ENCODE measurements at places on chromosomes 5 and 9.
A peak's percentile ranks its signal among the peaks of the same experiment; 100 is the strongest.

DNA sequence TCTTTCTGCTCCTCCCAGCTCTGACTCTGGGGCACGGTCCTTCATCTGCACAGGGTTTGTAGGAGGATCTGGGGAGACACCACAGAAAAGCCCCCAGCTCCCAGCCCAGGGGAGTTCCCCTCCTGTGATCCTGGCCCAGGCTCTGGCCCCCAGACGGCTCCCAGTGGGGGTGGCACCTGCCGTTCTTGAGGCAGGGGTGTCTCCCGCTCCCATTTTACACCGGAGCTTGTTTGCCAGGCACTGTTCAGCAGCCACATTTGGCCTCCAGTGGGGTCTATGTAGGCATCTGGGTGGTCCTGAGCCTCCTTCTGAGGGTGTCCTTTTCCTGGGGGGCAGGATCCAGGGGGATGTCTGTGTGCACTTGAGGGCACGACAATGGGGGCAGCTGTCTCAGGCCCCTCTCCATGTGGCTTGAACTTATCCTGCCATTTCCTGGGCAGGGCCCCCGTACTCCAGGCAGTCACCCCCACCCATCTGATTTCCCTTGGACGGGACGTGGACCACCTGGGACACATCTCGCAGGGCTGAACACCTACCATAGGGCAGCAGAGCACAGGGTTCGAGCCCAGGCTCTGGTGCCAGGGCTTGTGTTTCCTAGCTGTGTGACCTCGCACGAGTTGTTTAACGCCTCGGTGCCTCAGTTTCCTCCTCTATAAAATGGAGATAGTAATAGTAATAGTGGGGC, 275.0 kb upstream of the MVB12B start:
- DNase-seq: no peak

GRCh38 chr9:83466877-83467276, 71.3 kb downstream of the FRMD3 start:
- DNase-seq: no peak

DNA sequence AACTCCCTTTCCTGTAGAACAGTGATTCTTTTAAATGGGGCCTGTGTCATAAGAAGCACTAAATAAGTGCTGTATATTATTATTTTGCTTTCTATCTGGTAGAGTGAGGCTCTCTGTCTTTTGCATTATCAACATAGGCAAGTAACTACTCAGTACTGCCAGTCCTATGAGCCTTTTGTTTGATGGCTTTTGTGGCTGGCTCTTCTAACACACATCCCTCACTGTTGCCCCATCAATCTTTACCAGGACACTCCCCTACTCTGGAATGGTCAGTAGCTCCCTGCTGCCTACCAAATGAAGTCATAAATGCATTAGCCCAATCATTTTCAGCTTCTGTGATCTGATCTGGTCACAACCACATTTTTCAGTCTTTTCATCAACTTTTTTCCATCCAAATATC, 137.6 kb downstream of the INSYN2B start:
- DNase-seq: no peak

DNA sequence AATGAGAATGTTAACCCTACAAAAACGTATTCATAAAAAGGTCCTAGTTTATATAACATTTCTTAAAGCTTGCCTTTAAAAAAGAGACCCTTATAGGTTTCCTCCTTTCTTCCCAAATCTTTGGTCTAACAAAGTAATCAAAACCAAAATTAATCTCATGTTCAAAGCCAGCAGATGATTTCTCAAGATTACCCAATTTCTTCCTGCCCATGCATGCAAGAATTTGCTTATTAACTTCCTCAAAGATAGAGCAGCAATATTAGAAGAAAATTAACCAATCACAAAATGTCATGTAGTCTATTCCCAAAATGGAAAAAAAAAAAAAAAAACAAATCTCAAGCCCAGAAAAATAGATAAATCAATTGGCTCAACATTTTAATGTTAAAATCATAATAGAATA, 114.9 kb downstream of the MLLT3 start:
- no peak for DNase-seq

GRCh38 chr5:125484742-125485641, 738.6 kb upstream of the ZNF608 start:
- no peak for DNase-seq

- no peak for DNase-seq
These were observed 250.6 kb upstream of the MAP3K1 start for GRCh38 chr5:56564541-56565282.

DNA sequence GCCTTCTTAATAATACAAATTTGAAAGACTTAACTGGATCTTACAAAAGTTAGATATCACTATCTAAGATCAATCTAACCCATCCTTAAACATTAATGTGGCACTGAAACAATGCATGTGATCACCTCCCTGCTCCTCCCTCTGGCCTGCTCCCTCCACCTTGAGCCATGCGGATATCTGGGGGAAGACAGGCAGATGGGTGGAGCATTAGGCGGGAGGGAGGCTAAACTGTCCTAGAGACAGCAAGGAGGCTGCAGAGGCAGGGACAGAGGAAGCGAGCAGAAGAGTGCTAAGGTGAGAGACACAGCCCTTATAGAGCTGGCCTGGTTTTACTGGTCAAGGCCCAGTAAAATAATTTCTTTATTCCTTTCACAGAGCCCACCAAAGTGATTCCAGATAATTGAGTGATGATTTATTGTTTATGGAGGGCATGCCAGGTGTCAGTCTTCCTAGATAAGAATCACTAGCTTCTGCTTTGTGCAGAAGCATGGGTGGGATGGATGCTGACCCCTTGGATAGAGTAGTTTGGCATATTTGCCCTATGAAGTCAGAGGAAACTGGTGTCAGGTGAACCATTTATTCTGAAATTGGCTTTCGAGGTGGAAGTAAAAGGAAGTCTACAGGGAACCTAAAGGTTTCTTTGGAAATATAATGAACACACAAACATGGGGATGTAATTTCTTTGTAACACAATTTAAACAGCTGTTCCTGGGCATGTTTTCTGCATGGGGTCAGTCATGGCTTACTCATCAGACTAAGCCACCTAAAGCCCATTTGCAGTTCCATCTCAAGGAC, 188.3 kb downstream of the GNAQ start:
- DNase-seq: no peak

DNA sequence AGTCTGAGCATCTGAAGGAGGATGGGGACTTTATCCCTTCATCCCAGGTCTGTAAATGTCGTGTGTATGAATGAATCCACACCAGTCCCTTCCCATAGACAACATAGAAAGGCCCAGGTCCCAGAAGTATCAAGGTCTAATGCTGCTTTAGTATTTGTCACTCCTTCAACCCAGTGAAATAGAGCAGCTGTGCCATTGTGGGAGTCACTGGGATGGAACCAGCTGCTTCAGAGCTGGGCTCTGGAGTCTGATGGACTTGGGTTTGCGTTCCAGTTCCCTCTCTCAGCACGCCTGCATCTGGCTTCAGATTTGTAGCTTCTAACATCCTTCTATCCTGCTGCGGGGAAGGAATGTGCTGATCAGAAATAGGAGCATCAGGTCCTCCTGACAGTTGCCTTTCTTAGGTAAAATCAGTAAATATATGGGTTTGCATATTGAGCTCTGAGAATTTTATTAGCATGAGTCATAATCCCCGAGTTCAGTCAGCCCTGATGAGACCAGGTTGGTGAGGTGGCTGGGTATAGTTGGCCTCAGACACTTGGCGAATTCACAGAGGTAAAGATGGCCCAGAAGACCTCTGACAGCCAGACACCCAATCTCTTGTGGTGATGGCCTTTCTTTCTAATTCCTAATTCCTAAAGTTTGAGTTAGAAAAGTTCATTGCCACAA, 10.1 kb downstream of the ACO1 start:
- DNase-seq: no peak

DNA sequence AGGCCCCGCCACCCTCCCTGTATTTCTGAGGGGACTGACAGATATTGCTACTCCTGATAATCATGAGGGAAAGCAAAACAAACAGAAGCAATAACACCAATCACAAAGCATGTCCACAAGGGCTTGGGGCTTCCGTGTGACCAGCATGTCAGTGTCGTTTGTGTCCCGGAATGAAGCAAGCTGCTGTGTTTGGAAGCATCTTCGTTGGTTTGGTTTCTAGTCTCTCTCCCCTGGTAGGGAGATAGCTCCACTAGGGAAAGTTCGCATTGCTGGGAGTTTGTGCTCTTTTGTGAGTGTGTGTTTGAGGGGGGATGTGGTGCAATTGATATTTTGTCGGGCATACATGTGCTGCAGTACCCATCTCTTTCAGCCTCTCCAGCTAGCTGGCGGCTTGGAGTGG, 1.4 kb downstream of the GRIA1 start:
- DNase-seq: no peak

GRCh38 chr5:115623658-115624057, 2.2 kb downstream of the TMED7 start:
- DNase-seq: no peak

DNA sequence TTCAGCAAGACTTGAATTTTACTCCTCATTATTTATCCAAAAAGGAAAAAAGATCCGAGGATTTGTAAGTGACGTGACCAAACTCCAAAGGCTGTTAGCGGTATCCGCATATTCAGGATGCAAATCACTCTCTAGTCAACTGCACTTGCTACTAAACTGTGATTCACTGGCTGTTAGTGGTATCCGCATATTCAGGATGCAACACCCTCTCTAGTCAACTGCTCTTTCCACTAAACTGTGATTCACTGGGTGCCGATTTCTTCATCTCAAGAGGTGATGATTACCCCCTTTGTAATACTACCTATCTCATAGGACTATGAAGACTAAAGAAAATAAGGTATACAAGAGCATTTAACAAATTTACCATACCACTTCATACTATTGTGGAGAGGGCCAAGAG, 5.7 kb downstream of the MAPKAP1 start:
- no peak for DNase-seq

- no peak for DNase-seq
These were observed 500.4 kb downstream of the TUSC1 start for GRCh38 chr9:25177858-25178257.

DNA sequence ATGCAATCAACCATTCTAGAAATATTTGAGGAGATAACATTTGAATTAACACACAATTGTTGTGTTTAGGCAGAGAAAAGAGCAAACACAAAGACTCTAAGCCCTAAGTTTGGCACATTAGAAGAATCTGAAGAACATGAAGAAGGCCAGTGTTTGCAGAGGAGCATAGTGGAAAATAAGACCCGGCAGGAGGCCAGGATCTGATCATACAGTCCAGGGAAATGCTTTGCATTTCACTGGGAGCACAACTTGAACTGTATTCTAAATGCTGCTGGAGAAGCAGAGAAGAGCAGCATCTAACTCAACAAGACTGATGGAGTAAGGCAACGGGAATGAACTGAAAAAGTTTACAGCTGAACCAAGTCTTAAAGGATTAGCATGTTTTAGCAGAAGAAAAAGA, 463.4 kb downstream of the ZNF608 start:
- DNase-seq: no peak

DNA sequence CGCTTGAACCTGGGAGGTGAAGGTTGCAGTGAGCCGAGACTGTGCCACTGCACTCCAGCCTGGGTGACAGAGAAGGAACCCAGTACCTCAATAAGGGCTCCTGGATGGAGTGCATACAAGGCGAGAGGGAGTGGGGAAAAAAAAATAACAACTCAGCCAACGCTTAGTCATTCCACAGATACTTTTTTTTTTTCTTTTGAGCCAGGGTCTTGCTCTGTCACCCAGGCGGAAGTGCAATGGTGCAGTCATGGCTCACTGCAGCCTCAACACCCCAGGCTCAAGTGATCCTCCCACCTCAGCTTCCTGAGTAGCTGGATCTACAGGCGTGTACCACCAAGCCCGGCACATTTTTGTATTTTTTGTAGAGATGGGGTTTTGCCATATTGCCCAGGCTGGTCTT, 59.5 kb upstream of the GGTA1 start:
- no peak for DNase-seq

GRCh38 chr5:15234366-15234765, 265.6 kb upstream of the FBXL7 start:
- no peak for DNase-seq

DNA sequence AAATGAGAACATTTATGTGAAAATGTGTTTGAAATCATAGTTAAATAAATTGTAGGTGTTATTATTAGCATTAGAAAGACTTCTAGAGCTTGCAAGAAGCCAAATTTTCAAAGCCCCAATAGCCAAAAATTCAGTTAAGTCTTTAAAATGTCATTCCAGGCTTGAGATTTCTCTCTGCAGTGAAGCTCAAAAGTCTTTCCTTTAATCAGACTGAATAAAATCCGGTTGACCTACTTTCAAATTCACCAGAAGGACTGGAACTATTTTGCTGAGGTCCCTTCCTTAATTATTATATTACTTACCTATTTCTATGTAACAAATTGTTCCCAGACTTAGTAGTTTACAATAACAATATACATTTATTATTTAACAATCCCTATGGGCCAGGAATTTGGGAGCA, 112.2 kb upstream of the TRPM3 start:
- DNase-seq: no peak

DNA sequence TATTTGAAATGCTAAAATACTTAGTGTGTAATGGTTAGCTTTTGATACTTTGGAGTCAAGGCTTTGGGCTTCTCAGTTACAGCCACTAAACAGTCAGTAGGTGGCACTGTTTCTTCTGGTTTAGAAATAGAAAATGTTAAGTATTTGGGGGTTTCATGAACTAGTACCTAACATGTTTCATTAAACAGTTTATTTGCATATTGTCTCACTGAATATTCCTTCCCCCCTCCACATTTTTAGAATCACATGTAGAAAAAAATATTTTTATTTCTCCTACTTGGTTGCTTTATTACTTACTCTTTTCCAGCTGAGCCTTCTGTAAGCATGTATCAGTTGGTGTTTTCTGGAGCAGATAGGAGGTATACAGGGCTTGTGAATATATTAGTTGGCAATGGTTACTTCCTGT, 48.0 kb downstream of the IPO11 start:
- peak; percentile 45 for DNase-seq

DNA sequence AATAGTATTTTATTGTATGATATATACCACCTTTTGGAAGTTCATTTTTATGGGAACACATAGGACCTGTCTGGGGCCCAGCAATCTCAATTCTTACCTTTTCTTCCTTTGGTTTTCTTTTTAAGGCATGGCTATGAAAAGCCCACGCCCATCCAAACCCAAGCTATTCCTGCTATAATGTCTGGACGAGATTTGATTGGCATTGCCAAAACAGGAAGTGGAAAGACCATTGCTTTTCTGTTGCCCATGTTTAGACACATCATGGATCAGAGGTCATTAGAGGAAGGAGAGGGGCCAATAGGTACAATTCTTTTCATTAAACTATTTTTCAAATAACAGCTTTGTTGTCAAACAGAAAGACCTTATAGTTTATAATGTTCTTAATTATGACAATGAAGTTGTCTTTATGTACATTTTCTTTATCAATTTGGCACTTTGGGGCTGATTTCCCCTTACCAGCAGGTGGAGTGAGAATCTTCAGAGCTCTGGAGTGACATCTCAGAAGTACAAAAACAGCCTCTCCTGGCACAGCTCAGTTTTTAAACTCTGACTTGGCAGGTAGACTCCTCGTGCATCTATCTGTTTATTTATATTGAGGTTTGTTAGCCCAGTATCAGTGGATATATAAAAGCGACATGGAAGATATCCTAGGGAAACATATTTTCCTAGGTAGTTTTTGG, 25.8 kb downstream of the DDX46 start:
- DNase-seq: peak; percentile 28

- DNase-seq: no peak
These were observed 34.4 kb downstream of the KIF2A start for GRCh38 chr5:62340392-62340791.
